ENCODE measurements at places on chromosomes 11 and 22.

DNA sequence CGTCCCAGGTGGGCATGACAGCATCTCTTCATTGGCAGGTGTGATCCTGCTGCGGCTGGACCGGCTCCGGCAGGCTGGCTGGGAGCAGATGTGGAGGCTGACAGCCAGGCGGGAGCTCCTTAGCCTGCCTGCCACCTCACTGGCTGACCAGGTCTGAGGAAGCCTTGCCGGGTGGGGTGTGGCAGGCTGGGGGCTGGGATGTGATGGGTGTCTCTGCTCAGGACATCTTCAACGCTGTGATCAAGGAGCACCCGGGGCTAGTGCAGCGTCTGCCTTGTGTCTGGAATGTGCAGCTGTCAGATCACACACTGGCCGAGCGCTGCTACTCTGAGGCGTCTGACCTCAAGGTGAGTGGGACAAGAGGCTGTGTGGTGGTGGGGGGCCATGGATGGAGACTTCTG lies 3.5 kb downstream of the LARGE2 start:
- DNase-seq = no peak

GRCh38 chr11:2129699-2130366 lies 9.4 kb downstream of the IGF2 start:
- no peak for DNase-seq

DNA sequence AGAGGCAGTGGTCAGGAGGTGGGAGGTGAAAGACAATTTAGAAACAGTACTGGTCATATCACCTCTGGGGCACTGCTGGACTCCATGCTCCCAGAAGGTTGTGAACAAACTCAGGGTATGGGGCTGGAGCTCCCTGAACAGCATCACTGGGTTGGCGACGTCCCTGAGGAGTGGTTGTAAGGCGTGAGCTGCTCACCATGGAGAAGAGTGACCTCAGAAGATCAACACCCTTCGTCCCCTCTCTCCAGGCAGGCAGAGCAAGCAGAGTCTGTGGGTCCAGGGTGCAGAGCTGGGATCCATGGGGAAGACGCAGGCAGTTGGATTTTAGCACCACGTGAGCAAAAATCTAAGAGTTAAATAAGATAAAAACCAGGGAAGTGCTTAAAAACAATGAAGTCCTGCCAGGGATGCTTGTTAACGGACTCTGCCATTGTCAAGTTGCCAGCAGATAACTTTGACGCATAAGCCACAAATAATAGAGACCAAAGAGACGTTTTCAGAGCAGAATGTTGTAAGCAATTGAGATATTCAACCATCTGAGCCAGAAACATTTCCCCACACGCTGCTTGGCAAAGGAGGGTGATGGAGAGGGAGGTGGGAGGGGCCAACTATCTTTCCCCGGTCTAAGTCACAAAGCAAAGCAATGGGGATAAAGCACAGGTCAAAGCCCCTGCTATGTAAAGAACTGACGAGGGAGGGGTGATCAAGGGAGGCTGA lies 13.6 kb downstream of the PNPLA5 start:
- DNase-seq = no peak

DNA sequence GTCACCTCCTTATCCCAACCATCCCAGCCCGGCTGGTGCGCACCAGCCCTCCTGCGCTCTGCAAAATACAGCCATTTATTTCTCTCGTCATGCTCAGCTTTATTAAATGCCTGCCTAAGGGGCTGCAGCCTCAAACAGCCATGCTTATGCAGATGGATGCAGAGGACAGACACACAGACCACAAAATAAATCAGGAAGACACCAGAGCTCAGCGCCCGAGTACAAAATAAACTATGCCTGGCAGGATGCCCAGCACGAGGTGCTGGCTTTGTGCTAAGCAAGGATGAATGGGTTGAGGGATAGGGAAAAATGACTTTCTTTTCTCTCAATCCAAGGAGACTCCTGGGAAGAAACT lies 70.5 kb downstream of the RPUSD4 start:
- no peak for DNase-seq

DNA sequence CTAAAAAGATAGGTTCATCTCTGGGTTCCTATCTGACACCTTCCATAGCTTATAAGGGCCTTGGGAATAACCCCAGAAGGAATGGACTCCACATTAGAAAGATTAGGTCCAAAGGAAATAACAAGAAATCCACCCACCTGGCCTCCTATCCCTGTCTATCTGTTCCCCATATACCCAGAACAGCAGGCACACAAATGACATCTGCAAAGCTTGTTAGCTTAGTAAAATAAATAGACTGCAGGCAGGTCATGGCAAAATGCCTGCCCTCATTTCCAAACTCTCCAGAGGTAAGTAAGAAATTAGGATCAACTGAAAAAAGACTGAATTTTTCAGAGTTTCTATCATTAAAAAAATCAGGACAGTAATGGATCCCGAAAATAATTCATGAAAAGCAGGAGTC lies 489.5 kb downstream of the DLG2 start:
- no peak for DNase-seq

- DNase-seq = no peak
These were observed 7.6 kb downstream of the MRGPRD start for GRCh38 chr11:68973219-68973618.

- DNase-seq = no peak
These were observed 146.5 kb downstream of the ELP4 start for GRCh38 chr11:31656051-31656450.

GRCh38 chr22:19657252-19658056 lies 56.8 kb upstream of the SEPTIN5 start:
- no peak for DNase-seq

DNA sequence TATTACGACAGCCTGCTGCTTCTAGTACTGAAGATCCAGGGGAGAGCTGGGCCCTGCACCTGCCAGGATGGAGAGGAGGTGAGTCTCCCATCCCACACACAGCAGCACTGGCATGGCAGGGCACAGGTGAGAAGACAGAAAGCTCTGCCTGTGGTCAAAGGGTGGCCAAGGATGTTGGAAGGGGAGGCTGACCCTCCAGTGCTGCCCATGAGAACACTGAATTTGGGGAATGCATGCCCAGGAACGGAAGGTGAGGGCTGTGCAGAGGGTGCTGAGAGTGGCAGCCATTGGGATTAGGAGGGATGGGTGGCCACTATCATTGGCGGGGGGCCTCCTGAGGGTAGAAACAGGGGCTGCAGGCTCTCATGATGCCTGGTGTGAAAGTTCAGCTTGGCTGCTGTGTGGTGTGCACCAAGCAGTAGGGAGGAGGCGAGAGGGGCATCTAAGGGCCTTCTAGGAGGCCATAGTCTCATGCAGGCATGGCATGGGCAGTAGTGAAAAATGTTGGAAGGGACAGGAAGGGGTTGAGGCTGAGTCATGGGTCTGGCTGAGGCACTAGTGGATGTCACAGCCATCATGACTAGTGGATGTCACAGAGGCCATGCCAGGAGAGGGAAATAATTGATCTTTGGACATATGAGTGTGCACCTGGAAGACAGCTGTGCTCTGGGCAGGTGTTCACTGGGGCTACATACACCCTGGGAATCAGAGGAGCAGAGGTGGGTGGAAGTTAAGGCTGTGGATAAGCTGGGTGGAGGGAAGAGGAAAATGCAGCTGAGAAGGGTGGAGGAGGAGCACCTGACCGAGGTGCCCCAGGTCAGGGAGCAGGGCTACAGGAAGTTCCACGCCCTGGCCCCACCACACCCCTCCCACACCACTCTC lies 2.5 kb upstream of the LRRC74B start:
- DNase-seq = no peak

DNA sequence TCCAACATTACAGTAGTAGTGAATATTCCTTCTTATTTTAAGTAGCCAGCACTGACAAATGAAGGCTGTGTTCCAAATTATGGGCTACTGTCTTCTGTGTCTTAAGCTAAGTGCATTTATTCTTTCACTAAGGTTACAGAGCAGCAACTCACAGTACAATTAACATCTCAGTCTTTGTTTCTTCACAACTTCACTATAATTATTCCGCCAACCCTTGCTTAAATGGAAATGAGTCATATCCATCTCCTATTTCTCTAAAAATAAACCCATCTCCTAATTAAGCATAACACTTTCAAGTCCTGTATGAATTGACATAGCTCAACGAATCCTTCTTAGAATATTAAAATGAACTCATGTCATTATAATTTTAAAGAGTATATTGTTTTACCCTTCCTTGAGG lies 6.7 kb downstream of the ETS1 start:
- DNase-seq = no peak

GRCh38 chr22:24485608-24486007 lies 9.5 kb upstream of the UPB1 start:
- no peak for DNase-seq

DNA sequence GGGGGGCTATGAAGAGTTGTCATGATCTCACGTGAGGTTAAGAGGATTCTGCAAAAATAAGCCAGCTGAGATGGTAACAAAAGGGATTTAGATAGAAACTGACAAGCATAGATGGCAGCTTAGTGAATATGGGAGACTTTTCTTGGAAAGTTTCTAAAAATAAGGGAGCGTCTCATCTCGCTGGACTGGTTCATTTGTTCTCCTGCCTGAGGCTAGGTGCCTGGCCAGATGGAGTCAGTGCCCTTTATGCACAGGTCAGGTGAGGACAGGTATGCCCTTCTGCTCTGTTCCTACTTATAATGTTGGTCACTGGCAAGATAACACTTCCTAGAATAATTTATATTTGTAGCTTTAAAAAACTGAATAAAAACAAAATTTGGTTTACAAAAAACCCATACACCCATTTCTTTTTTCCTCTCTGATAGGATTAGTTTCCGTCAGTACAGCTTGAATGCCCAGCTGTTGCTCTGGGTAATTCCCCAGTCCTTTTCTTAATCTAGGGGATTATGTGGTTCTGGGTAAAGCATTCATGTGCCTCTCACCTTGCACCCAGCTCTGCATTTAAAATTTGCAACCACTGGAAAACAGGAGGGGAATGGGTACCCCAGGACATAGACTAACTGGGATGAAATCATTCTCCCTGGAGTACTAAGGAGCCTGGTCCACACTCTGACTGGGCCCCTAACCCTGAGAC lies 90.0 kb downstream of the AMOTL1 start:
- no peak for DNase-seq

DNA sequence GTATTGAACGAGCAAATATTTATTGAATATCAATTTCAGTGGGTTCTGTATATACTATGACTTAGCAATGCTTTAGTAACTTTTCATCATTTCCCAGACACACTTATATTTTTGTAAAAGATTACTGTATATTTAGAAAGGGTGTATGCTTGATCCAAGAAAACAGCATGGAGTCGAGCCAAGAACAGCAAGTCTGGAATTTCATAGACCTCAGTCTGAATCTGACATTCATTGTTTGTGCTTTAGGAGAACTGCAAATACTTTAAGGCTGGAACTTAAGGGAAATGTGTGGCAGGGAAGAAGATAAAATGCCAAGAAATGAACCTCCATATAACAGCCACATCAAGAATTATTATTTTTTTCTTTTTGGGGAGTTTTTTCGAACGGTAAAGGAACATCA lies 1156.8 kb downstream of the LRRC4C start:
- no peak for DNase-seq

DNA sequence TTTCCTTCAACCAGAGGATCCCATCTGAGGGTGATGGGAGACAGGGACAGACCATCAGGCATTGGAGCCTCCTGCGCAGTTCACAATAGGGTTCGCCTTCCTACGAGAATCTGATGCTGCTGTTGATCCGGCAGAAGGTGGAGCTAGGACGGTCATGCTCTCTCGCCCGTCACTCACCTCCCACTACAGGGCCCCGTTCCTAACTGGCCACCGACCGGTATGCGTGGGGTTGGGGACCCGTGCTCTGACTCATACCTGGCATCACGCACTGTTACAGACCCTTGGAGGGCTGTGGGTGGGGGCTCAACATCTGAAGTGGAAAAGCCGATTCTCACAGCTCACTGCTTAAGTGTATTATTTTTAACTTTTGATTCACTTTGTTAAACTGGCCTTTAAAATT lies 402.3 kb downstream of the BRD1 start:
- DNase-seq = no peak

GRCh38 chr22:47166033-47166404 lies 403.6 kb downstream of the TBC1D22A start:
- DNase-seq = no peak

DNA sequence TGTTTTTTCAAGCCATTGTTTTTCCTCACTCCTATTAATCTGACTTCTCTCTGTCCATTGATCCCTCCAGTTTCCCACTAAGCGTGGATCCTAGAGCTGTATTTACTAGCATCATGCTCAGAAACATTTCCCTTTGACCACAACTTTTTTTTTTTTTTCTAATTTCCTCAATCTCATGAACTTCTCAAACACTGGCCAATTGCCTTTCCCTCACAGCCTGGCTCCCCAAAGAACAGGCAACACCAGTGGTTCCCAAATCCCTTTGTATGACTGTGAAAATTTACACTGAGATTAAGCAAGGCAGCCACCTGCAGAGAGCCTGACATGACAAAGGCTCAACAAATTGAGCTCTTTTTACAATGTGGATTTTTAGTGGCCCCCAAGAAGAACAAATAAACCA lies 1.4 kb upstream of the TPP1 start:
- DNase-seq = no peak

GRCh38 chr11:22263613-22264012 lies 70.7 kb downstream of the ANO5 start:
- no peak for DNase-seq

GRCh38 chr22:20781272-20781990 lies 7.5 kb downstream of the SERPIND1 start:
- no peak for DNase-seq

GRCh38 chr11:95676308-95676707 lies 113.3 kb downstream of the FAM76B start:
- no peak for DNase-seq

DNA sequence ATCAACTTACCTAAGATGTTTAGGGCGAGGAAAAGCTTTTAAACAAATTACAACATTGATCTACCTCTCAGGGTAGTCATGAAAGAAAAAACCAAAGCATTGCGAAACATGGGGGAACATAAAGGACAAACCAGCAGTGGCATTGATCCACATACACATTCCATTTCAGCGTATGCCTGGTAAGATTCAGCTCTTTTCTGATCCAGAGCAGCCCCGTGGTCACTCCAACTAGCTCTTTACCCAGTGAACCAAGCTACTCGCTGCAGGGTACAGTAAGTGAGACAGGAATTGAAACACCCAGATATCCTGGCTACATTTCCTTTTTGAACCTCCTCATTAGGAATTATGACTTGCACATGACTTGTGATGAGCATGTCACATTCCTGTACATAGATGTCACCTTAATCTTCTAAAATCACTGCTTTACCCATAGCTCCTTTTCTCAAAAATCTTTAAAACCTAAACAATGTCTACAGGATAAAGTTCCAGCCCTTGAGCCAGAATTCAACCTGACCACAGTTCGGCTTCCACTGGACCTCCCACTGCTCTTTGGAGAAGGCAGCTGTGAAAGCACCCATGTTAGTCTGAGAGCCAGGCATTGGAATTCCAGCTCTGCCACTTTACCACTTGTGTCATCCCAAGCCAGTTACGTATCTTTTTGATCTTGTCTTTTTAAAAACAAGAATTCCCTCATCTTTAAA lies 42.9 kb upstream of the AKIP1 start:
- DNase-seq = no peak

GRCh38 chr11:70670676-70671034 lies 272.3 kb downstream of the CTTN start:
- DNase-seq = no peak
